ENCODE measurements at places on chromosomes 1 and 21.

GRCh38 chr1:100708476-100709062 is 11.0 kb upstream of the VCAM1 start:
- no peak overlapping the region for H3K27ac ChIP-seq
- DNase-seq = no peak
- H3K4me3 ChIP-seq = no peak overlapping the region
- H3K27me3 ChIP-seq = no peaks in the 10 kb centered on the region
- H3K4me1 ChIP-seq = no peaks in the 10 kb centered on the region

DNA sequence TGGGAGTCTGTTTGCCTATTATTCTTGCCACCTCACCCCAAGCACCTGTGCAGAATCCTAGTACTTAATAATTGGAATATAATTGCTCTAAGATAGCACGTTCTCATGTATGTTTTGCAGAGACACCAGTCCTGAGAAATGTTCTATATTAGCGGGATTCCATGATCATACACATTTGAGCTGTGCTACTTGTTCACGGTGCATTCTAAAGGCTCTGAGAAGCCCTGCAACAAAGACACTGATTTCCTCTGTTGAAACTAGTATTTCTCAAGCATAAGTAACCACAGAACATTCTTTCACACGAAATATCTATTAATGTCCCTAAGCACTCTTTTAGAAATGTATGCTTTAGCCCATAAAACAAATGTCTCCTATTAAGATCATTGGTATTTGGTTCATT is 109.4 kb downstream of the BARHL2 start:
- H3K36me3 ChIP-seq = no peaks in the 10 kb centered on the region
- no peaks in the 10 kb centered on the region for H3K27me3 ChIP-seq
- no peak overlapping the region for H3K4me3 ChIP-seq

- DNase-seq = no peak
- no peak overlapping the region for H3K27ac ChIP-seq
- no peaks in the 10 kb centered on the region for H3K27me3 ChIP-seq
- H3K4me1 ChIP-seq = no peaks in the 10 kb centered on the region
- H3K4me3 ChIP-seq = no peak overlapping the region
- H3K36me3 ChIP-seq = no peaks in the 10 kb centered on the region
Measured at GRCh38 chr1:198793714-198794113, 154.9 kb downstream of the PTPRC start.

DNA sequence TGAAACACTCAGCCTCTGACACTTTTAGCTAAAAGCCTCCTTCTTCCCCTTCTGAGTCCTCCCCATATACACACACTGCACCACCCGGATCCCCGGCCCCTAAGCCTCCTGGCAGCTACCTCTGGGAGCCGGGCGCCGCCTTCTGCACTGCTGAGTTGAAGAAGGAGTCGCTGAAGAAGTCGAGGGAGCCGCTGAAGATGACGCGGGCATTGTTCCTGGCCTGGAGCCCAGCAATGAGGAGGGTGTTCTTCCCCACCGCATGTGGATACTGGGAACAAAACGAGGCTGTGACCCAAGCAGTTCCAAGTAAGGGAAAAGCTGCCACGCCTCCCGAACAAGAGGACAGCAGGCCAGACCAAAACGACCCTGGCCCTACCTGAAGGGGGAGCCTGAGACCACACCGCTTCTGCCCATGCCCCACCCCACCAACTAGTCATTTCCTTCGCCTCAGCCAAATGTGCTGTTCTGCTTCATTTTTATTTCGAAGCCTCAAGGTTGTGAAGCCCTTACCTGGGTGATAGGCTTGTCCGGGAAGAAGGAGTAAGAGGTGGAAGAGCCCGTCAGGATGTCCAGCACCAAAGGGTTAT is 7.0 kb downstream of the DDOST start:
- no peaks in the 10 kb centered on the region for H3K27me3 ChIP-seq
- H3K4me3 ChIP-seq = no peak overlapping the region
- DNase-seq = no peak
- H3K36me3 ChIP-seq = no peaks in the 10 kb centered on the region
- no peaks in the 10 kb centered on the region for H3K4me1 ChIP-seq

DNA sequence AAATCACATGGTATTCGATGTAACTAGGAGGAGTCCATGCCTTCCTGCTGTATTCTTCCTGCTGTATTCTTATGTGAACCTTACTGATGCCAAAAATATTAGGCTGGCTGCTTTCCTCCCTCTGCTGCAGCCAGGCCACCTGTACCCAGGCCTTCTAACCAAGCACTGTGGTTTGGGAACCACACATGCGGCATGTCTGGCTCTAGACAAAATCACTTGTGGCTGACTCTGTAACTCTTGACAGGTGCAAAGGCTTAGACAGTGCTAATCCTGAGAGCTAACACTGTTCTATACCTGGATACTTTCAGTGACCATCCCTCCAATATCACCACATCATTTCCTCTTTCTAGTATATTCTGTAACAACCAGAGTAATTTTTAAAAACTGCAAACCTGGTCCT is 67.7 kb downstream of the PCP4 start:
- no peaks in the 10 kb centered on the region for H3K36me3 ChIP-seq
- H3K4me1 ChIP-seq = no peaks in the 10 kb centered on the region
- DNase-seq = no peak
- no peak overlapping the region for H3K27ac ChIP-seq

DNA sequence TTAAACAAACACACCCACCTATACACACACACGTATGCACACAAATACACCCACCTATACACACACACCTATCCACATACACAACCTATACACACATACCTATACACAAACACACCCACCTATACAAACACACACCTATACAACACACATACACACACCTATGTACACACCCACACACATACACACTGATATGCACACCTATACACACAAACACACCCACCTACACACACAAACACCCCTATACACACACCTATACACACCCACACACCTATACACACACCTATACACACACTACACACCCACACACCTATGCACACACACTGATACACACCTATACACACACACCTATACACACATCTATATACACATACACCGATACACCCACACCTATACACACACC is 115.7 kb upstream of the VAMP3 start:
- H3K27ac ChIP-seq = no peak overlapping the region
- H3K4me1 ChIP-seq = no peaks in the 10 kb centered on the region
- H3K36me3 ChIP-seq = no peaks in the 10 kb centered on the region
- no peaks in the 10 kb centered on the region for H3K27me3 ChIP-seq
- no peak for DNase-seq
- H3K4me3 ChIP-seq = no peak overlapping the region

DNA sequence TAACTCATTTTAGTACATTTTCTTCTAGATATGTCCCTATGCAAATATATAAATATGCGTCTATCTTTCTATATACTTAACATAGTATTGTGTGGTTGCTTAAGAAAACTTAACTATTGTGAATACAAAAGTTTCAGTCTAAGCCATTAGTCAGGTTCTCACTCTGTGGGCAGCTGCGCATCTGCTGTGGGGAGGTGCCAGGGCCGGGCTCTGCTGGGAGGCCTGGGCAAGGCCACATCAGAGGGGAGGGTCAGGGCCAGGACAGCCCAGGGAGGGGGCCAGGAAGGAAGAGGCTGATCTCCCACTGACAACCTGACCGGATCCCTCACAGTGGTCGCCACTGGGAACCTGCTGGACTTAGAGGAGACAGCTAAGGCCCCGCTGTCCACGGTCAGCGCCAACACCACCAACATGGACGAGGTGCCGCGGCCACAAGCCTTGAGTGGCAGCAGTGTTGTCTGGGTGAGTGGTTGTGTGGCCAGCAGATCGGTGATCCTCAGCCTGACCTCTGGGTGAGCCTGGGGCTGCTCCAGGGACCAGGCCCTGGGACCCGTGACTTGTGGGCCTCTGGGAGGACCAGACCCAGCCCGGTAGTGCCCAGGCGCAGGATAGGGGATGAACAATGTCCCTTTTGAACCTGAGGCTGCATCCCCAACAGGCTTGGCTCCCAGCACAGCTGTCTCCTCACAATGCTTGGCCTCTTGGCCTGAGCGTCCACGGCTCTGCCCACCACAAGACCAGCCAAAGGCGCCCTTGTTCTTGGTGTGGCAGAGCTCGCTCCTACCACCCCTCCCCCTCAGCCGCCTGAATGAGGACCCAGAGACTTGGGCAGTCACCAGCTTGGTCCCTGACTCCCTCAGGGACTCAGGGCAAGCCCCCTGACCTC is 20.2 kb downstream of the LDLRAP1 start:
- no peak overlapping the region for H3K4me3 ChIP-seq
- H3K27ac ChIP-seq = peak overlapping the region; percentile 40
- peaks cover 11% of the 10 kb centered on the region for H3K4me1 ChIP-seq
- no peaks in the 10 kb centered on the region for H3K36me3 ChIP-seq

DNA sequence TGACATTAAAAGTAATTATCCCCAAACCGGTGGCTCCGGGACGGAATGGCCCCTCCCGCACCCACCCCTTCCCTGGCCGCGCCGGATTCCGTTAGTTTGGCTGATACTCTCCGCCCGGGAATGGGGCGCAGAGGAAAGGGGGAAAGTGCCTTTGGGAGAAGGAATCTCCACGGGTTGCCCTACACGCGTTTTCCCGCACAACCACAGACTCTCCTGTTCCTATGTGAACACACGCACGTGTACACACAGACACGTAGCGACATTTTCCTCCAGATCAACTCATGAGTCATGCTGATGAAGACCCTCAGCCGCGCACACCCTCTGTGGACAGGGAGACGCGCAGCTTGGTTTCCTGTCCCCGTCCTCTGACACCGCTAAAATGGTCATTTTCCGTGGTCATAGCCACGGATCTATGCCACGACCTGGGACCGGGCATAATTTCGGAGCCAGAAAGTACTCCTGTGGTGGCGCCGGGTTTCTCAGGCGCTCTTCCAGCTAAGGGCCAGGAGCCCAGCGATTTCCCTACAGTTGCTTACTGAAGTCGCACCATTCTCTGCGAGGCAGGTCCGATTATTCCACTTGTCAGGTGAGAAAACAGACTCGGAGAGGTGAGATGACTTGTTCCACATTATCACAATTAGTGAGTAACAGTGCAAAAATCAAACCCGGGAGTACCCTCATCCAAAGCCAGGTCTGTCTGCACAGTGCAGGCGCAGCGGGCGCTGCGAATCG is 4.0 kb upstream of the DMRTA2 start:
- no peak for DNase-seq
- H3K4me3 ChIP-seq = no peak overlapping the region
- peaks cover 6% of the 10 kb centered on the region for H3K4me1 ChIP-seq

GRCh38 chr1:18240906-18241305 is 133.3 kb downstream of the IGSF21 start:
- H3K27me3 ChIP-seq = no peaks in the 10 kb centered on the region
- H3K4me1 ChIP-seq = no peaks in the 10 kb centered on the region
- H3K36me3 ChIP-seq = no peaks in the 10 kb centered on the region

DNA sequence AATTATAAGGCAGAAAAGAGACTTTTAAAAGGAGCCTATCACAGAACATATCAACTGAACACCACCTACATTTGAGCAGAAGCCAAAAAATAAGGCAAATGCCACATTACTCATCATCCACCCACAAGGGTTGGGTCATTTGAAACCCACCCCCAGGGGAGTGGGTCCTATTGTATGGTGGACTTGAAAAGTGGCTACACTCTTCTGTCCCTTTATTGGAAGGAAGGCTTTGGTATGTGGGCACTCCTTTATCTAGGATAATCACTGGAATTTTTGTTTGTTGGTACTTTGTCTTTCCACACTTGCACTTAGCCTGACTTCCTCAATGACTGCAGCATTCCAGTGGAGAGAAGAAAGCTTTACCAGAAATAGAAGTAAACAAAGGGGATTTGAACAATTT is 157.2 kb upstream of the COL11A1 start:
- no peak overlapping the region for H3K4me3 ChIP-seq
- H3K27ac ChIP-seq = no peak overlapping the region
- no peak for DNase-seq
- no peaks in the 10 kb centered on the region for H3K36me3 ChIP-seq

DNA sequence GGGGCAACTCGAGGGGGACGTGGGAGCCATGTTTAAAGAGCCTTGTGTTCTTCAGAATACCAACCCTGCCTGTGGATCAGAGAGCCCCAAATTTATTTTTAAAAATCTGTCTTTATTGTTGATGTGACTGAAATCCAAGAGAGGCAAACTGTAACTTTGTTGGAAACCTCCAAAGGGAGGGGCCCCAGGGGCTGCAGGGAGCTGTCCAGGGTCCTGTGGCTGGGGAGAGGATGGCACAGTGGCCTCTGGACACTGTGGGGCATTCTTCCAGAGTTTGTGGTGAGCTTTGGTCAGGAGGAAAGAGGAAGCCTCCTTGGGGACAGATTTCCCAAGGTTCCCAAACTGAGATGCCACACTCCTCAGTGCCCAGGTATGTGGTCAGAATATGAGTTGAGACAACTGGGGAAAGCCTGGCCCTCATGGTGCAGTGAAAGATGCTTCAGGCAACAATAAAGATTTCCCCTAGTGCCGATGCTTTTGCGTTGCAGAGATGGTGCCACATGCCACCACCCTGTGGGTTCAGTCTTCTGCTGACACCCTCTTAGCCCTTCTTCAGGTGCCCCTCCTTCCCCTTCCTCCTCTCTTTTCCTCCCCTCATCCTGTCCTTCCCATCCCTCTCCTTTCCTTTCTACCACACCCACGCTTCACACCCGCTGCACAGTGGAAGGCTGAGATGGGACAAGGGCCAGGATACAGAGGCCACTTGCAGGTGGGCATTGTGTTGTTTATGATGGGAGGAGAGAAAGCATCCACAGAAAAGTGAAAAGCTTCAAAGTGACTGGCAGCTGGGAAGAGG is 122.1 kb downstream of the UCK2 start:
- no peaks in the 10 kb centered on the region for H3K36me3 ChIP-seq
- no peaks in the 10 kb centered on the region for H3K27me3 ChIP-seq
- H3K4me1 ChIP-seq = no peaks in the 10 kb centered on the region

DNA sequence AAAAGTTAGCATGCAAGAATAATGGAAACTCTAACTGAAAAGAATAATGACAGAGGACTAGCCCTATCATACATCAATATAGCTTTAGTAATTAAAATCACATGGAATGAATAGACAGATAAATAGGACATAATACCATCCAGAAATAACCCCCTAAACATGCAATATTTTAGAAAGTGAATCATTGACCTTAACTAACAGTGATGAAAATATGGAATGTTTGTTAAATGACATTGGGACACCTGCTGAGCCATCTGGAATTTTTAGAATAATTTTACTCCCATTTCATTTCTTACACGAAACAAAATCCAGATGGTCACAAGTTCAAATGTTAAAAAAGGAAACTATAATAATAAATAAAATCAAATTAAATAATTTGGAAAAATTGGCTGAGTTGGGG is 53.1 kb upstream of the FMO3 start:
- no peaks in the 10 kb centered on the region for H3K4me1 ChIP-seq
- no peak overlapping the region for H3K27ac ChIP-seq
- no peaks in the 10 kb centered on the region for H3K27me3 ChIP-seq
- H3K36me3 ChIP-seq = no peaks in the 10 kb centered on the region
- no peak for DNase-seq

GRCh38 chr1:214445199-214445598 is 106.2 kb downstream of the PTPN14 start:
- no peak overlapping the region for H3K4me3 ChIP-seq
- no peak for DNase-seq
- peak overlapping the region; percentile 41 for H3K27ac ChIP-seq
- H3K27me3 ChIP-seq = no peaks in the 10 kb centered on the region

GRCh38 chr21:39527664-39528381 is 76.1 kb downstream of the SH3BGR start:
- no peaks in the 10 kb centered on the region for H3K36me3 ChIP-seq
- no peak for DNase-seq
- H3K4me3 ChIP-seq = no peak overlapping the region
- H3K4me1 ChIP-seq = no peaks in the 10 kb centered on the region
- no peak overlapping the region for H3K27ac ChIP-seq
- H3K27me3 ChIP-seq = no peaks in the 10 kb centered on the region

GRCh38 chr1:2320760-2321667 is 70.3 kb downstream of the MORN1 start:
- H3K4me3 ChIP-seq = peak overlapping the region; percentile 22
- H3K4me1 ChIP-seq = peaks cover 16% of the 10 kb centered on the region
- no peaks in the 10 kb centered on the region for H3K27me3 ChIP-seq
- H3K36me3 ChIP-seq = no peaks in the 10 kb centered on the region
- no peak for DNase-seq
